CD4-positive, alpha-beta memory T cell (primary cell): ENCODE measurements at places on chromosomes 16 and 17.

DNA sequence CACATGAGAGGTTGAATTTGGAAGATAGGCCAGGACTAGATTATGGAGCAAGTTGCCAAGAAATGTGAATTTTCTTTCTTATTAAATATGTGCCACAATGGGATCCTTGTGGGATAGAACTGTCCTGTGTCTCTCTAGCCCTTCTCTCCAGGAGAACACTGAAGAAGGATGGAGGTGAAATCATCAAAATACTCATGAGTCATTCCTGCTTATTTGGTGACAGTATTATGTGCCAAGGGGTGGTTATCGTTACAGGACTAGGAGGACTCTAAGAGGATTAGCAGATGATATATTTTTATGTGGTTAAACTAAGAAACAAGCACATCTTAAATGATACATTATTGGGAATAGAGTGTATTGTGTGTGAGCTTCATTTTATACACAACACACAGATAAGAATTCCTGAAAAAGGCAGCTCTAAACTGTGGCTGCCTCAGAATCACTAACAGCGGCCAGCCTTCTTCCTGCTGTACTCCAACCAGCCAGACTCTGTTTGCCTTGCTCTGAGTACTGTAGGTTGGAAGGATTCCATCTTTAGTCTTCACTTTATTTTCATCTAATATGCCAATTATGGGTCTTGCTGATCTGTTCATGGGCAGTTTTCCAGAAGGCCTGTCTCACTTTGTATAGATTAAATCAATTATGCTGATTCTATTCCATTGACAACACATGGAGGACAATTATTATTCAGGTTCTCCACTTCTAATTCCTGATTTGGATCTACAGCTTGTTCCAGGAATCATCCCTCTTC is 325.8 kb downstream of the ABCC12 start:
- DNase-seq, result no peak

- DNase-seq, result no peak
These were observed 804.5 kb upstream of the SOX9 start for GRCh38 chr17:71316176-71316897.

GRCh38 chr17:39380144-39380543 is 21.3 kb downstream of the FBXL20 start:
- DNase-seq, result no peak

DNA sequence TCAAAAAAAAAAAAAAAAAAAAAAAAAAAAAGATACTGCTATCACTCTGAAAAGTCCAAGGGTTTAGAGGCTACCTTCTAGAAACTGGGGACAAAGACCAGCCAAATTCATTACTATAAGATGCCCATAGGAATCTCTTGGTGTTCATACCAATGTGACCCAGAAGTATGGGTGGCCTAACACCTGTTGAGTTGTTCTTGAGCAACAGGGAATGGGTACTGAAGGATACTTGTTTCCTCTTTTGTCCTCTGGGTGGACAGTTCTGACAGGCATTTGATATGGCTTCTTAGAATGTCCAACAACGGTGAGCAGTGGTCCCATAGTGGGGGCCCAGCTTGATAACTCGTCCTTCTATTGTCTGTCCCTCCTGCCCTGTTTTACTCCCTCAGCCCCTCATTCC is 141.4 kb upstream of the PLEKHM1 start:
- no peak for DNase-seq

DNA sequence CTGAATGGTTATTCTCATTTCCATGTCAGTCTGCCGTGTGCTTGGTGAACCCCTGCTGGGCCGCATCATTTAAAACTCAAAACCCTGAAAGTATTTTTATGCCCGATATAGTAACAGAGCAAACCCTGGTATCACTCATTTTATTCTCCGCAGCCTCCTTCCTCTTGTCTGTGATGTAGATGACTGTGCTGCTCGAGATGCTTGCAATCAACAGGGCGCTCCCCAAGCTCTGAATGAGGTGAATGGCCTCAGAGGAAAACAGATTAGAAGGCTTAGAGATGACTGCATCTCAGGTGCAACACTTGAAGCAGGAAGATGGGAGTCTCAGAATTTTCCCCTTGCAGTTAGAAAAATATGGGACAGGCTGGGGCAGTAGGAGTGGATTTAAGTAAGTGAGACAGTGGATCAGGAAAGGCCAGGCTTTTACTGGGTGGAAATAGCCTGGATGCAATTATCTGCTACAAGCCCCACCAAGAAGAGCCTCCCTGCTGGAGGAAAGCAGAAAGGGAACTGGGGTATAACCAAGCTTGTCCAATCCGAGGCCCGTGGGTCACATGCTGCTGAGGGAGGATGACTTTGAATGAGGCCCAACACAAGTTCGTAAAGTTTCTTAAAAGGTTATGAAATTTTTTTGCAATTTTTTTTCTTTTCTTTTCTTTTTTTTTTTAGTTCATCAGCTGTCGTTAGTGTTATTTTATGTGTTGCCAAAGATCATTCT is 166.9 kb downstream of the CDH13 start:
- DNase-seq, result no peak

GRCh38 chr17:82611140-82612058 is 36.8 kb downstream of the WDR45B start:
- no peak for DNase-seq

GRCh38 chr17:68953340-68953997 is 1.7 kb downstream of the ABCA8 start:
- DNase-seq, result no peak

DNA sequence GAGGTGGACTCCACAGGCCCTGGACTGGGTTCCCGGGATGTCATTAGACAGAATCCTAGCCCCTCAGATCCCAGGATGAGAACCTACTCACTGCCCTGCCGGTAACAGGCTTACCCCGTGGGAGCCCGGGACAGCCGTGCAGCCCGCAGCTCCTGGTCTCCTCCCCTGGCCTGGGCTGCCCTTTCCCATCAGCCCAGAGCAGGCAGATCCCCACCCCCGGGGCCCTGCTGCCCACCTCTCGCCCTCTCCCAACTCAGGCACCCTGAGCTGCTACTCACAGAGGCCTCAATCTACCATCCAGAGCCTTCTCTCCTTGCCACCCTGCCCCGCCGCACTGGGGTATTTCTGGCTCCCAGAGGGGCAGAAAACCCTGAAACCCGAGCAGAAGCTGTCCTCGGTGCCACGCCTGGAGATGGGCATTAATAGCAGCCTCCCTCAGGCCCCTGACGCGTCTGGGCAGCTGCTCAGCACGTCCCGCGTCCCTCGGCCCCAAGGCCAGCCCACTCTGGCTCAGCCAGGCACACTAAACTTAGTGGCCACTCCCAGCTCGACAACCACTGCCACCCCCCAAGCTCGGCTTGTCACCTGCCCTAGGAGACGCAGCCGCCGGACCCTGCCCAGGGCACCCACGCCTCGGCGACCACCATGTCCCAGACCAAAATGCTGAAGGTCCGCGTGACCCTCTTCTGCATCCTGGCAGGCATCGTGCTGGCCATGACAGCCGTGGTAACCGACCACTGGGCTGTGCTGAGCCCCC is at the start of gene CACNG1:
Gene CACNG1 (plus strand): TSS at position 539 of the 757 bp plus-strand sequence. CDS start 107 bp downstream, at position 646.
- no peak for DNase-seq

GRCh38 chr16:12850186-12850585 is 46.5 kb upstream of the CPPED1 start:
- no peak for DNase-seq

GRCh38 chr16:55130456-55130855 is 193.5 kb upstream of the IRX6 start:
- no peak for DNase-seq

DNA sequence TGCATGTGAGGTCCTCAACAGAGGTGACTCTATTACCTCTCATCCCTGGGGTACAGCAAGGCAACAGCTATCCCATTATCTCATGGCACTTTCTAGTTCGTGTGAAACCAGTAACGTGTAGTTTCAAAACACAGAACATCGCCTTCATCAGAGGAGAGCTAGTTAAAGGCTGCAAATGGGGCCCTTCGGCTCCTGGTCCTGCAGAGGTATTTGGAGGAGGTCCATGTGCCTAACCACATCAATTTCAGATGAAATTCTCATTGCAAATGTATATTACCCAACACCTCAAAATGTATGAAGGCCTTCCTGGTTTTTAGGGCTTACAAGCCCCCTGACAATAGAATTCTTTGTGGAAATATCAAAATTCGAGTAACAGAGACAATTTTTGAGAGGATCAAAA is 95.7 kb upstream of the PSMD7 start:
- no peak for DNase-seq

- no peak for DNase-seq
These were observed 180.0 kb downstream of the CHD9NB start for GRCh38 chr16:52872731-52873130.

GRCh38 chr17:49971848-49972485 is 3.0 kb downstream of the DLX4 start:
- no peak for DNase-seq

DNA sequence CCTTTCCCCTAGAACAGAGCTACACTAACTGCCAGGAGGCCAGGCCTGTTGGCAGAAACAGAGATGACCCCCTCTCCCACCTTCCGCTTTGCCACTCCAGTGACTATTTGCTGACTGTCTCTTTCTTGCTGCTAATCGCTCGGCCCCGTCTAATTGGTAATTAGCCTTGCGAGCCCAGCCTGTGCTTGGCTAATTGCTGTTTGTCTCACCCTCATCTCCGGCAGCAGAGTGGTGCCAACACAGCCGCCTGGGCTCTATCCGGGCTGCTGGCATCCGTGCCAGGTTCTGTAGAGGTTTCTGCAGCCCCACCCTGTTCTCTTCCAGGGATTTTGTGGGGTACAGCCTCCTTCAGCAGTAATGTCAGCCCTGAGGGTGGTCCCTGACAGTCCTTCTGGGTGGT is 27.4 kb upstream of the PHB1 start:
- DNase-seq, result no peak

DNA sequence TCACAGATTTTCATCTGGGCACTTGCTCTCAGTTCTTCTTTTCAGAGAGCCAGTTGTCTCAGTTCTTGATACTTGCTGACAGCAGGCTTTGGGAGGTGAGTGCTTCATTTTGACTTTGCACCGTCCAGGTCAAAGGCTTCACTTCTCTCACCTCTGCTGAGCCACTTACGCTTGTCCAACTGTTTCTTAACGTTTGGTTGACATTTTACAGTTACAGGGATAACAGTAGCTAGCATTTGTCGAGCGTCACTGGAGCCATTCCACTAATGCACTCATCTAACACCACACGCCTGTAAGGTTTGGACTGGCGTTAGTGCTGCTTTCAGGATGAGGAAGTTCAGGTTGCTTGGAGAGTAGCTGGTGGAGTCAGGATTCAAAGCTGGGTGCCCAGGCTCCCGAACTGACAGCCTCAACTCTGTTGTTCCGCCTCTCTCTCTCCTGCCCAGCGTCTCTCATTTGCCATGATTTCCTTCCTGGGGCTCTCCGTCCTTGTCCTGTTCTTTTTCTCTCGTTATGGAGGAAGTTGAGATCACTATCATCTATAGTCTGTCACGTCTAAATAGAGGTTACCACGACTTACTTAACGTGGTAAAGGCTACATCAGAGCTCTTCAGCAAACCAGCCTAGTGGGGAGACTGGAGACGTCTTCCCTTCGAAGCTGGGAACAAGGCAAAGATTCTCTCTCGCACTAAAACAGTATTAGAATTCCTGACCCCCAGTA is 220.8 kb downstream of the RPTOR start:
- DNase-seq, result no peak

- DNase-seq, result no peak
These were observed 60.6 kb downstream of the C17orf67 start for GRCh38 chr17:56773124-56773523.

DNA sequence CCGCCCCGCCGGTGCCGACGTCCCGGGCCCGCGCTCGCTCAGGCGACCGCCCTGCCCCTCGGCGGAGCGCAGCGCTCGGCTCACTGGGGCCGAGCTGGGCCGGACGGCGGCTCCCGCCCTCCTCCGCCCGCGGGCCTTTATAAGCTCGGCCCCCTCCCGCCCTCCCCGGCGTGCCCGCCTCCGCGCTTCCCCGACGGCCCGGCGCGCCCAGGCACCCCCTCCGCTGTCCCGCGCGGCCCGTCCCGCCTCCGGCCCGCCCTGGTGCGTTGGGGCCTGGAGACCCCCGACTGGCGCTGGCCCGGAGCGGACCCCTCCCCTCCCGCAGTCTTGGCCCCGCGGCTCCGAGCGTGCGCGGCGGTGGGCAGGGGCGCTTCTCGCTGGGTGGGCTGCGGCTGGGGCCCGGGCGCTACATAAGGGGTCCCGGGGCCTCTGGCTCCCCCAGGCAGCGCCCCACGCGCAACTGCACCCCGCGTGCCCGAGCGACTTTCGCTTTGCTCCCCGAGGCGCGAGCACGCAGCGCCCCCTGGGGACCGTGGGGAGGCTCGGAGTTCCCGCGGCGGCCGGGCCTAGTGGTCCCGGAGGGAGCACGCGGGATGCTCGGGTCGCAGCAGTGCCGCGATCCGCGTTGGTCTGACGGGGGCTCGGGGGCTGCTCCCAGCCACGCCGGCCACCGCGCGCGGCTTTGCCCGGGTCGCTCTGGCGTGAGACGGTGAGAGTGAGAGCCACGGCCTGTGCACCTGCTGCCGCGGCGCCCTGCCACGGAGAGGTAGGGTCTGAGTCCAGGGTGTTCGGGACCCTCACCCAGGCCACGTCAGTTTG is at the start of gene PIEZO1:
Gene PIEZO1 (minus strand): TSS at position 115 of the 819 bp plus-strand sequence. CDS start 256 bp downstream, outside the sequence.
- DNase-seq, result peak; percentile 79

DNA sequence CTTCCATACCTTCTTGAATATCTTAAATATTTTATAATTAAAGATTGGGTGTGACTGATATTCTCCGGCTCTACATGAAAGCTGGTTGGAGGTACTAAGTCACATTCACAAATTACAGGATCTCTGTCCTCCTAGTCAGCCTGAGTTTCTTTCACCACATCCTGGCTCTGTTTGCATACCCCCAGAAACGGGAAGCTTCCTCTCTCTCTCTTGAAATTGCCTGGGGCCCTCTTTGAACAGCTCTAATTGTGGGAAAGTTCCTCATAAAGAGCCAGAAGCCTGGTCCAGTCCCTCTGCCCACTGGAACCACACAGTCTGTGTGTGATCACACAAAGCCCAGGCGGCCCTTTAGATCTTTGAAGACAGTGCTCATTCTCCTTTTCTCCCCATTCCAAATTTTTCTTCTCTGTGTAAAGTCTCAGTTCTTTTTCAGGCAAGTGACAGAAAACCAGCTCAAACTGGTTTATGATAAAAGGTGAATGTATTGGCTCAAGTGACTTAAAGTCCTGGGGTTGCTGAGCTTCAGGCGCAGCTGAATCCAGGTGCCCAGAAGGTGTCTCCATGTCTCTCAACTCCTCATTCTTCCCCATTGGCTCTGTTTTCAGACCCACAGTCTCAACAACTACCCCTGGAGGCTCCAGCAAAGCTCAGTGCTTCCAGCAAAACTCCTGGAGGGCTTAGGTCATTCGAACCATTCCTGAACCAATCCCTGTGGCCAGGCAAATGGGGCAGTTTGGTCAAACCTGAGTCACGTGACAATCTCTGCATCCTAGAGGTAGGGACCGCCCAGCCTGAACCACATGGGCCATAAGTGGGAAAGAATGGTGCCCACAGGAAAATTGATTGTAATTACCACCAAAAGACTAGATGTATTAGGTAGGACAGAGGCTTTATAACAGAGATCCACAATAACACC is 8.5 kb upstream of the RAI1 start:
- DNase-seq, result no peak

GRCh38 chr16:75011634-75012307 is 12.9 kb downstream of the ZNRF1 start:
- peak; percentile 78 for DNase-seq

DNA sequence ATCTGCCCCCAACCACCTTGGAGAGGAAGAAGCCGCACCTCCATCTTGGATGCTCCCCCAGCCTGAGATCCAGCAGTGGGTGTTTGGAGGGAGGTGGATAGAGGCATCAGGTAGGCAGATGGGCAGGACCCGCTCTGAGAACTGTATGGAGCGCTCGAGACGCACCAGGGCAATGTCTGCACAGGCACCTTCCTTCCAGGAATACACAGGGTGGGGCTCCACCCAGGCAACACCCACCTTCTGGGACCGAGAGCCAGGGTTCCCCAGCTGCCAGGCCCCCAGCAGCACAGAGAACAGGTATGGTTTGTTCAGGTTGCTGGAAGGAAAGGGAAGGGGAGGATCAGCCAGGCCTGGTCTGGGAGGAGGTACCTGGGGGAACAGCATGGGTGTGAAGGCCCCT is 2.4 kb downstream of the PRSS22 start:
- no peak for DNase-seq
